ENCODE measurements at places on chromosomes 13 and 19. TPM values are rescaled to one million over a fixed set of nuclear protein-coding genes. Genes with fewer than 3 reads are reported as not detected.

The EPSTI1 gene
- total RNA-seq, result 26.2 TPM

The OR7D2 gene
- total RNA-seq, result not detected

The KLK8 gene
- total RNA-seq, result 88.9 TPM

The JAK3 gene
- total RNA-seq, result 0.68 TPM

The S1PR2 gene
- 4.7 TPM for total RNA-seq

The SPRED3 gene
- 2.6 TPM for total RNA-seq

The LGI4 gene
- not detected for total RNA-seq

The C13orf42 gene
- not detected for total RNA-seq

The DPP9 gene
- 86.8 TPM for total RNA-seq

The MBD3L3 gene
- total RNA-seq, result not detected

The ZNF790 gene
- total RNA-seq, result 6.5 TPM

The RYR1 gene
- total RNA-seq, result 0.78 TPM

The ZNF100 gene
- 6.8 TPM for total RNA-seq

The PSG5 gene
- 0.41 TPM for total RNA-seq

The PDX1 gene
- not detected for total RNA-seq

The KLK12 gene
- total RNA-seq, result not detected

The CFD gene
- 1.7 TPM for total RNA-seq

The PNMA8A gene
- total RNA-seq, result 1.4 TPM
